ENCODE measurements at places on chromosomes 5 and 9.

DNA sequence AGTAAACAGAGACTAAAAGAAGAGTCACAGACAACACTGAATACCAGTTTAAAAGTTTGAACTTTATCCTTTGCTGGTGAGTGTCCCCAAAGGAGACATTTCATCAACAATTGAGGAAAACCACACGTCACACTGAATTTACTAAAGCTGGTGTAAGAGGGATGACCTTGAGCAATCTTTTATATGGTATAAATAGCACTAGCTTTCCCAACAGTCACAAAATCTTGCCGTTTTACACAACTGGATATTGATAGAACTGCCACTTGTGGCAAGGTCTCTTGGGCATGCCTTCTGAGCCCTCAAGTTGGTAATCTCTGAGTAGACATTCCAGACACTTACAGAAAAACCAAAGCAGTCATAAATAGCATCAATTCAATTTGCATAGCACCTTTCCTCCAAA, 311.5 kb upstream of the TARS1 start:
- DNase-seq = no peak

GRCh38 chr9:129551393-129551973, 69.4 kb downstream of the C9orf50 start:
- DNase-seq = no peak

DNA sequence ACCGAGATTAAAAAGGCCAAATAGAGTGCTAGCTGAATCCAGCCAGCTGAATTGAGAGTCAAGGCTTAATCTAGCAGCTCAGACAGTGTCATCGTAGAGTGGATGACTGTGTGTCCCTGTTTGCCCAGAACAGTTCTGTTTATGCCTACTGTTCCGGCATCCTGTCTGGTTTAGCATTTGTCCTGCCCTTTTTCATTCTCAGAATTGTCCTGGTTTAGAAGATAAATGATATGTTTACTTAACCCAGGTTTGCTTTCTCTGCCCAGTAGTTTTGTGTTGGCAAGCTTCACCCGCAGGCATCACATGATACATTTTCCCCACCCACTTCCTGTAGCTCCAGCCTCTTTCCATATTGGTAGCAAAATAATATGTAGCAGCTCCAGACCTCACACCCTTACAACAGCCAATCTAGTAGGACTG, 41.3 kb upstream of the ZSWIM6 start:
- DNase-seq = no peak

GRCh38 chr5:92313385-92313784, 930.3 kb upstream of the ARRDC3 start:
- DNase-seq = no peak

- DNase-seq = no peak
Measured at GRCh38 chr5:100890461-100891008, 12.5 kb downstream of the ST8SIA4 start.

GRCh38 chr9:37905776-37906175, 1.8 kb upstream of the SLC25A51 start:
- no peak for DNase-seq

GRCh38 chr9:83572524-83572923, 34.3 kb upstream of the FRMD3 start:
- DNase-seq = no peak
